ENCODE measurements at places on chromosomes 1 and 21.

DNA sequence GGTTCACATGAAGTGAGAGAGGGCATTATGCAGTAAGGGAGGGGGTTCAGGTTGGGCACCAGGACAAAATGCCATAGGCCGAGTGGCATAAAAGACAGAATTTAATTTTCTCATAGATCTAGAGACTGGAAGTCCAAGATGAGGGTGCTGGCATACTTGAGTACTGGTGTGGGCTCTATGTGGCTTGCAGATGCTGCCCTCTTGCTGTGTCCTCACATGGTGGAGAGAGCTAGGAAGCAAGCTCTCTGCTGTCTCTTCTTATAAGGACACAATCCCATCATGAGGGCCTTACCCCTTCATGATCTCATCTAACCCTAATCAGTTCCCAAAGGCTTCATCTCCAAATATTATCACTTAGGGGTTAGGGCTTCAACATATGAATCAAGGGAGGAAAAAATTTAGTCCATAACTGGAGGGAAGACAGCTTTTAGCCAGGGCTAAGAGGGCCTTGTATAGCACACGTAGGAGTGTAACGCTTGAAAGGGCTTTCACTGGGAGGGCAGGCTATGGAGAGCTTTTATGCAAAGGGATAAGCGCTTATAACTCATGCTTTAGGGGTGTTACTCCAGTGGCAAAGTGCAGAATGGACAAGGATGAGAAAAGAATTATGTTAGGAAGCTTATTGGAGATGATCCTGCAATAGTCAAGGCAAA lies 64.5 kb downstream of the PLPPR5 start:
- DNase-seq: no peak

GRCh38 chr1:182080040-182080439 lies 18.5 kb upstream of the ZNF648 start:
- DNase-seq: no peak

- DNase-seq: no peak
These were observed 414.6 kb downstream of the LMO4 start for GRCh38 chr1:87743256-87743655.

GRCh38 chr1:228214921-228215662 lies 7.2 kb downstream of the OBSCN start:
- DNase-seq: no peak

GRCh38 chr1:119046785-119047438 lies 58.8 kb upstream of the TBX15 start:
- DNase-seq: no peak

DNA sequence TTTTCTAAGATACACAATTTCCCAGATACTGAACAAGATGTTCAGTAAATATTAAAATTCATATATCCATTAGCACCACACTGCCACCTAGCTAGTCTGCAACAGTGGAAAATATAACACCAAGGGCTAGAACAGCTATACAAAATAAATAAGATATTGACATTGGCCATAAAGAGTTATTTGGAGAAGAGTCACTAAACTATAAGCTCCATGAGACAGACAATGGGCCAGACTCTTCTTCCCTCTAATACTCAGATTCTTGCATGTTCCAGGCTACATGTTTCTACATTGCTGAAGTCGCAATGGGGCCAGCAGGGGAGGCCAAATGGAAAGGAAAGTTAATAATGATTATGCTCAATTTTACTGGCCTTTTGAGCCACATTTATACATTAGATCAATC lies 21.5 kb downstream of the SPATA6 start:
- no peak for DNase-seq

DNA sequence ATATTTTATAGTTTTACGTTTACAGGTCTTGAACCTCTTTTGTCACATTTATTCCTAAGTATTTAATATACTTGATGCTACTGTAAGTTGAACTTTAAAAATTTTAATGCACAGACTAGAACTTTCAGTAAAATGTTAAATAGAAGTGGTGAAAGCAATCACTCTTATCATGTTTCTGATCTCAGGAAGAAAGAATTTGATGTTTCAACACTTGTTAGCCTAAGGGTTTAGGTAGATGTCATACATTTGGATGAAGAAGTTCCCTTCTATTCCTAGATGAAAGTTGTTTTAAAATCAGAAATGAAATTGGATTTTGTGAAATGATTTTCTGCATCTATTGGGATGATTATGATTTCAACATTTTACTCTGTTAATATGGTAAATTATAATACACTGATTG lies 63.6 kb upstream of the TTLL7 start:
- DNase-seq: no peak

DNA sequence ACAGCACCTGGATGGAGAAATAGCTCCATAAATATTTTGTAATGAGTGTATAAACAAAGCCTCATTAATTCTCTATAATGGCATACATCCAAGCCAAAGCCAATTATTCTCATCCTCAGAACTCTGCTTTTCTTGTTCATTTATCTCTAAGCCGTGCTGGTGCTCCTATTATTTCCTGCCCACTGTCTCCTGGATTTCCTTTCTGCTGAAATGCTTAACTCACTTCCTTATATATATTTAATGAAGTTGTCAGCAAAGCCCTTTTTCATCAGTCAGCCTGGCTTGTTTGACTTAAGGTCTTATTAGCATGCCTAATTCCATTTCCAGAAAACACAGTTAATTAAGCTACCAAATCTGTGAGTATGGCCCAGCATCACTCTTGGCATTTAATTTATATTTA lies 93.4 kb downstream of the SLC25A24 start:
- no peak for DNase-seq

DNA sequence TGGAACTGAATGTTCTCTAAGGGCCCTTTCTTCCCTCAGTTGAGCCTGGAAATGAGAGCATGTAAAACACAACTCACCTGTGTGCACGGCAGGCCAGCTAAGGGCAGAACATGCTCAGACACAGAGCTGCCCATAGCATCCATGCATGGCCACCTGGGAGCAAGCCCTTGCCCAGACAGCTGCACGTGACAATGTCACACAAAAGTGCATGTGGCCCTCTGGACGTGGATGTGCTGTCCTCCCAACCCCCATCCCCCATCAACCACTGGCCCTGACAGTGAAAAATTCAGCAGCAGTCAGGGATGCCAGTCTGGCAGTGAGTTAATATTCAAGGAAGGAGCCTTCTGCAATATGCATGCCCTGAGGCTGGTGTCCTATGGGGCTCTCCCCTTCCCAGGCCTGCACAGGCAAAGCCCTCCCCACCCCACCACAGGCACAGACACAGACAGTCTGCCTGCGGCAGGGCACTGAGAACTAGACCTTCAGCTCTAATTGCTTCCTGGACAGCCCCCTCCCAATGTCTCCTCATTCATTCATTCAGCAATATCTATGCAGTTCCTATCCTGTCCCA lies 14.6 kb upstream of the COL16A1 start:
- DNase-seq: no peak

- no peak for DNase-seq
These were observed 47.1 kb downstream of the COL6A1 start for GRCh38 chr21:46028573-46029091.

- no peak for DNase-seq
These were observed 446.9 kb downstream of the NEGR1 start for GRCh38 chr1:71835442-71835813.

GRCh38 chr1:61051719-61052394 lies 30.5 kb upstream of the NFIA start:
- DNase-seq: no peak

DNA sequence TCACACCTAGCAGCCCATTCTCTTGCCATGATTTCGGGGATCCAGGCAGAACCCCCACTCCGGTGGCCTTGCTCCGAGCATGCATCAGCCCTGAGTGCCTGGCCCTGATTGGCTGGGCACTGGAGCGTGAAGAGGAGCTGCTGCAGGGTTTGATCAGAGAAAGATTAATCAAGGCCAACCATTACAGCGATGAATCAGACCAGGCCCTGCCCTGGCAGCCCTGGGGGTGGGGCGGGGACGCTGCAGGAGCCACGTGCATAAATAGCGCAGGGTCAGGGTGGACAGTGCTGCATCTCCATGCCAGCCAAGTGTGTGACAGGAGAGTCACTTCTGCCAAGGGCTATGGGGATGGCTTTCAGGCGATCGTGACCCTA lies 3.4 kb upstream of the FAM131C start:
- DNase-seq: no peak

DNA sequence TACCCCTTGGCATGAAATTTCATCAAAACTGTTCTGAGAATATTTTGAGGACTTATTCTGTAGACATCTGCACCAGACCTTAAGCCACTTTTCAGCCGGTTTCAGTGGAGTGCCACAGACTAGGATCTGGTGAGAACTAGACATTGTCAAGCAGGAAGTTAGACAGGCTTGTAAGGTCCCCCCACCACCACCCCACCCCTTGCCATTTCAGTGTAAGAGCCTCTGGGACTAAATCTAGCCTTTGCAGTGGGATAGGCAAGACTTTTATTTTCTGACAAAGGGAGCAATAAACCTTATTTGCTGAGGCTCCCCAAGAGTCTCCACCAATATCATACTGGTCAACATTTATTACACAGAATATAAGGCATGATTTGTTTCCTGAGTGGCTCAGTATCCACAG lies 77.9 kb upstream of the EXO1 start:
- DNase-seq: no peak

DNA sequence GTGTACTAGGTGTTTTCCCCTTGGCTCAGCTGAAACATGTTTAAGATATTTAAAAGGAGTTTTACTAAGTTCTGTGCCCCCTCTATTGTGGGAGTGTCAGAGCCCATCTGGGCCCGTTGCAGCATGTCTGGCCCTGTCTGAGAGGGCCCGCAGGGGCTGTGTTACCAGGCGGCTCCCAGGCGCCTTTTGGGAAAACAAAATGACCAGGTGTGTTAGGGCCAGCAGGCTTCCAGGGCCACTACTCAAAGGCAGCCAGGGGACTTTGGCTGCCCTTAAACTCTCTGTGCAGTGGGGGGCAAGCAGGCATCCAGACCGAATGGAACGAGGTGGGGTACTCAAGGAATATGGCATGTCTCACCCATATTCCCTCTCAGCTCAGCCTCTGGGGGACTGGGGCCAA lies 111.7 kb downstream of the KCNN3 start:
- no peak for DNase-seq

DNA sequence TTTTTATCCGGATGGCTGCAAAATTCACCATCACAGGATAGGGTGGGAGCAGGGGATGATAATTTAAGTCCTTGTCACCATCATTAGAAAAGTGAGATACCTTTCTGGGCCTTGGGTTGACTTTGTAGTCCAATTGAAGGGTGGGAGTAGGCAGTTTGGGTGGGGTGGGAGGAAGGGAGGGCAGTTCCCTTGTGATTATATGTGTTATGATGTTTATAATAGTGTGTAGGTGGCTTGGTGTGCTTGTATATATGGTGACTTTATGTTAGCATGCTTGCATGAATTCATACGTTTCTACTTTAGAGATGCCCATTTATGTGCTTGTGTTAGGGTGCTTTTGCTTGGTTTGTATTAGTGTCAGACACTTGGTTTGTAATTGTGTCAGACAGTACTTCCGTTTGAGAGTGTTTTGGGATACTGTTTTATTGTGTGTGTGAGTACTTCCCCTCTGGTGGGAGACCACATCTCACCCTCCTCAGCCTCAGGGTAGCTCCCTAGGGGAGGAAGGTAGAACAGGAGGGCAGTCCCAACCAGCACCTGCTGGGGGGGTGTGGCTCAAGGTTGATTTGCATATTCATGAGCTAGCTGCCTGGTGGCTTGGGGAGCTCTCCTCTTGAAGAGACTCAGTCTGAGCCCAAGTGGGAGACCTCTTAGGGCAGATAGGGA lies 6.3 kb upstream of the POU3F1 start:
- no peak for DNase-seq

- DNase-seq: no peak
These were observed 8.9 kb downstream of the COQ8A start for GRCh38 chr1:226948996-226949395.

DNA sequence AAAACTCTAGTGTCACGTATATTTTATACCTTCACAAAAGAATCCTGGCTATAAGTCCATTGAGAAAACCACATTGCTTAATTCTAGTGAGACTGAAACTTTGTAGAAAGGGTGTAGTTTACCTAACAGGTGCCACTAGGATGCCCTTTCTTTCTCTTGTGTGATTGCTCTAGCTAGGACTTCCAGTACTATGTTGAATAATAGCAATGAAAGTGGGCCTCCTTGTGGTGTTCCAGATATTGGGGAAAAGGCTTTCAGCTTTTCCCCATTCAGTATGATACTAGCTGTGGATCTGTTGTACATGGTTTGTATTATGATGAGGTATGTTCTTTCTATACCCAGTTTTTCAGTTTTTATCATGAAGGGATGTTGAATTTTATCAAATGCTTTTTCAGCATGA lies 39.7 kb upstream of the CHODL start:
- no peak for DNase-seq

GRCh38 chr21:38448671-38449385 lies 49.4 kb downstream of the ERG start:
- DNase-seq: no peak

- no peak for DNase-seq
These were observed 6.7 kb upstream of the ADARB1 start for GRCh38 chr21:45067462-45068285.

DNA sequence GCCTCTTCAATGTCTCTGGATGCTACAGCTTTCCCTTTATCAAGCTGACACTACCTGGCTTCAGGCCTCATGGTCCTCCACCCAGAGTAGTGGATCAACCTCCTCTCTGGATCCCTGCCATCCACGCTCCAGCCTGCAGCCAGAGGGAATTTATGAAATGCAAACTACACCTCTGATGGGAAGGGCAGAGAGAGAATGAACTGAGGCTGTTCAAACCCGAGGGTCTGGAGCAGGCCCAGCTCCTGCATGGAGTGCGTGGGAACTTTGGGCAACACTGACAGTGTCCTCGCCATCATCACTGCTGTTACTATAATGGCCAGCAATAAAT lies 157.8 kb downstream of the TRABD2B start:
- DNase-seq: no peak

DNA sequence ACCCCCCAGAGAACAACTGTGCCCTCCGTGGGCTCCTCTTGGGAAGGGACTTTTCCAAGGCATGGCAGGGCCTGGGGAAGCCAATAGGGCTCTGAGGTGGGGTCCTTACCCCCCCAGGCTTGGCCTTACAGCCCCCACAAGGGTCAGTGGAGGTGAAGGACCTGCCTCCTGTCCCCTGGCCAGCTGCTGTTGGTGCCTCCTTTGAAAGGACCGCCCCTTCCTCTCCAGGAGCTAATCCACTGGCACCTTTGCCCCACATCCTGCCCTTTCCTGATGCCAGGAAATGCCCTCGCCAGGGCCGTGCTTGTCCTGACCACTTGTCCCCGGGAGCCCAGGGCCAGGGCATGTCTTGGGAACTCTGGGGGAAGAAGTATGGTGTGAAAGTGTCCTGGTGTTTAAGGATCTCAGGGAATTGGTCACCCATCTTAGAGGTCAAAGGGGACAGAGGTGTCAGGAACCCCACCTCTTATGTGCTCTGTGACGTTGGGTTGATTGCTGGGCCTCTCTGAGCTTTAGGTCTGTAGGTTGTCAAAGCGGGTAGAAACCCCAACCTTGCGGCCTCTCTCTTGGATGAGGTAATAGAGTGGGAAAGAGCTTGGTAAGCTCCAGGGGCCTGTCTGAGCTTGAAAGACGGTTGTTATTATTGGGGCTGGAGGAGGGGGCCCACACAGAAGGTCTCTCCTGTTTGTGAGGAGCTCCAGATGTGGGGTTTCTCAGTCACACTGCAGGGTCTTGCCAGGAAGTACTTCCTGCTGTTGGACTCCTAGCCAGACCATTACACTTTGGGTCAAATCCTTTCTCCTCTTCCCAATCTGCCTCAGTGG lies 2.8 kb downstream of the KCNQ4 start:
- no peak for DNase-seq

Data from stimulated activated CD8-positive, alpha-beta memory T cell treated with anti-CD3 and anti-CD28 coated beads, Interleukin-12 subunit alpha, Interleukin-12 subunit beta, amount 100 ng/mL, for 1 hour (primary cell).